Ammon's horn (tissue), 1 donor: ENCODE measurements at places on chromosomes 1 and 21.

DNA sequence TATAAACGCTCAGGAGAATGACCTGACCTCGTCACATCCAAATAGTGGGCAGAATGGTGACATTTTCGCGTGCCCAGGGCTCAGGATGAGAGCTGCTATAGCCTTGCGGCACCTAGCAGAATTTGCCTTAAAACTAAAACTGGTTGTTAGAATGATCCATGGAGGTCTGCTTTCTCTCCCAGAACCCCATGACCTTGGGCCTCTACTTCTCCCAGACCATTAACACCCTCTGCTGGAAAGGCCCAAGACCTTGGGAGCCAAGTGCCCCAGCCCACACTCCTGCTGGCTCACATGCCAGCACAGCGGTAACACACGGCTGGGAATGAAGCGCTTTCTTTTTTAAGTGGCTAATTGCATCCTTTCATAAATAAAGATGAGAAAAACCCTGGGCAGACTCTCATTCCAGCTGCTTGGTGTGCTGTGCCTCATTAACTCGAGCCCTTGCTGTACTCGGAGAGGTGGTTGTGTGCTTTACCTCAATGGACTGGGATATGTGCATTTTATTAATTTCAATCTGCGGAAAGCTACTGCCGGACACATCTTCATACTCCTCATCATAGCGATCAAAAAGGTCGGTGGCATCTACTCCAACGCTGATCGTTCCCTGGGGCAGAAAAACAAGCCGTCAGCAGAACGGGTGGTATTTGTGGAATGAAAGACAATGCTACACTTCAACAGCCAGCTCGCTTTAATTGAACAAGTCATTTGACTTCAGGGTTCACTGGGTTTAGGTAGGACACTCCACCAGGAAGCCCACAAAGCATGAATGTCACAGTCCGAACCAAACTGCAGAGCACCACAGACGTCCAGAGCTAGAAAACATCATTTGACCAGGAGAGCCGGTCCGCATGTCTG lies 29.0 kb downstream of the THAP3 start:
- DNase-seq = no peak

- no peak for DNase-seq
These were observed 45.9 kb upstream of the CSF3R start for GRCh38 chr1:36528361-36529349.

DNA sequence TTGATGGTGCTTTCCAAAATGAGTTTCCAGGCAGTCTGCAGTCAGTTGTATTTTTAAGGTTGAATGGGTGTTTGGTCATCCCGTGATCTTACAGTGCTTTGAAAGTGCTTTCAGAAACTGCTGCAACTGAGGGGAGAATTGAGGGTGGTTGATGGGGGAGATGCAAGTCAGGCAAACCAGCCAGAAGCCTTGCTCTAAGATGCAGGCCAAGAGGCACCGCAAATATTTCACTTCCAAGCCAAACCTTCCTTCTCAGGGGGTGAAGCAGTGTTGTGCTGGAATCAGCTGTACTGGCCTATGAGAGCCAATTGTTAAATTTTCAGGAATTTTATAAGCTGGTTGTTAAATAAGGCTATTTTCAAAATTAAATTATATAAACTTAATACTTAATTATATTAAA lies 151.6 kb downstream of the KCNJ6 start:
- no peak for DNase-seq

DNA sequence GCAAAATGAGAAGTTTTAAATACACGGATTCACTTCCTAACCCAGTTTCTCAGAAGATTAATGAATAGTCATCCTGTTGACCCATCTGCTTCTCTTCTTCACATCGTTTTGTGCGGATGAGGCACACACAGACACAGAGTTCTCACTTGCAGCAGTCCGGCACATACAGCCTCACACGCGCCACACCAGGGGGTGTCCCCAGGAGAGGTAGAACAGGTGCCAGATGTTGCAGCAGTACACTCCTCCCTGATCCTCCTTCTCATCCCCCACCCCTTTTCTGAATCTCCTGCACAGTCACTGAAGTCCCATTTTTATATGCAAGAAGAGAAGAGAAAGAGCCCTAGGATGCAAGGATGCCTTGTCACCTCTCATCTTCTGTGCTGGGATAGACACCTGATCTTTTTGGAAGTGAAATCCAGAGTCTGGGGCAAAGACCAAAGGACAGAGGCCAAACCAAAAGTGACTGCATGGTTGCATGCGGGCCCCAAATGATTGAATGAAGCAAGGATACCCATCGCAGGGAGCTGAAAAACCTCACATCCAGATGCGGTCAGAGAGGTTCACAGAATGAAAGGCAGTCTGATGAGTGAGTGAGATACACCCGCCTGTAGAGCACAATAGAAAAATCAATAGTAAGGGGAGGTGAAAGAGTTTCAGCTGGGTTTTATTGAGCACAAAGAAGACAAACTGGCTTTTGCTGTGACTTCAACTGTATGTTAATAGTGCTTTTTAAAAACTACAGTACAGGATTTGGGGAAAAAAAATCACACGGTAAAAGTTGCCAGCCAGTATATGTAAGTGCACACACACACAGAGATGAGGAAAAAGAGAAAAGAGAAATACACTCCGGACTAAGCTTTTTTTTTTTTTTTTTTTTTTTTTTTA lies 28.9 kb downstream of the PBX1 start:
- DNase-seq = no peak

DNA sequence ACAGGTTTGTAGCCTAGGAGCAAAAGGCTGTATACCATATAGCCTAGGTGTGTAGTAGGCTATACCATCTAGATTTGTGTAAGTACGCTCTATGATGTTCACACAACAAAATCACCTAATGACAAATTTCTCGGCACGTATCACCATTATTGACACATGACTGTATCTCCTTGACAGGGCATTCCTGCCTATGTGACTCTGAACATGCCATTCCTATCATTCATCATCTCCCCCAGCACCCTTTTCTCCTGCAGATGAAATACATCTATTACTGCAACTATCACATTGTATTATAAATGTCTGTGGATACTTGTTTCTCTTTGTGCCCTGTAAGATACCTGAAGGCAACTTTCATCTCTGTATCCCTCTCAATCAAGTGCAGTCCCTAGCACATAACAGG lies 29.9 kb downstream of the TP53BP2 start:
- no peak for DNase-seq
